ENCODE measurements at places on chromosomes 2 and 18.

- no peak overlapping the region for H3K27ac ChIP-seq
- no peak for DNase-seq
- H3K27me3 ChIP-seq = no peaks in the 10 kb centered on the region
- H3K4me3 ChIP-seq = no peak overlapping the region
- no peaks in the 10 kb centered on the region for H3K36me3 ChIP-seq
These were observed 635.7 kb upstream of the NRXN1 start for GRCh38 chr2:51667679-51668078.

GRCh38 chr18:23578891-23579653 is 7.2 kb downstream of the NPC1 start:
- H3K36me3 ChIP-seq = peaks cover 62% of the 10 kb centered on the region
- H3K27me3 ChIP-seq = no peaks in the 10 kb centered on the region
- DNase-seq = no peak
- H3K4me3 ChIP-seq = no peak overlapping the region
- no peak overlapping the region for H3K27ac ChIP-seq
- H3K4me1 ChIP-seq = peaks cover 66% of the 10 kb centered on the region

DNA sequence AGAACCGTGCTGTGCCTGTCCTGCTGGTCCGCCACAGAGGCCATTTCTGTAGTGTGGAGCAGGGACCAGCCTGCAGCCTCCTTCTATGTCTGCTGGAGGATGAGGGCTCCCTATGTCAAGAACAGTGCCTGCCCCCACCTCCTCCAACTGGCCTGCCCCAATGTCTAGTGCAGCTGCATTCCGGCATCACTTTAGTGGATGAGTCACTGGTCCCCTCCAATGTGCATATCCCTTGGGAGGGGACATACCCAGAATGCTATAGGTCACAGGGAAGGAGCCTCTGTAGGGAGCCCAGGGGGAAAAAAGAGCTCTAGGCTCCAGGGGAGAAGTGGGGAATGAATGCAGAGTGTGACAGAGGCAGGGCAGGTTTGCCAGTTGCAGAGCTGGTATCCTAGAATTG is 219.6 kb downstream of the CELF4 start:
- no peak overlapping the region for H3K27ac ChIP-seq
- H3K4me1 ChIP-seq = no peaks in the 10 kb centered on the region

DNA sequence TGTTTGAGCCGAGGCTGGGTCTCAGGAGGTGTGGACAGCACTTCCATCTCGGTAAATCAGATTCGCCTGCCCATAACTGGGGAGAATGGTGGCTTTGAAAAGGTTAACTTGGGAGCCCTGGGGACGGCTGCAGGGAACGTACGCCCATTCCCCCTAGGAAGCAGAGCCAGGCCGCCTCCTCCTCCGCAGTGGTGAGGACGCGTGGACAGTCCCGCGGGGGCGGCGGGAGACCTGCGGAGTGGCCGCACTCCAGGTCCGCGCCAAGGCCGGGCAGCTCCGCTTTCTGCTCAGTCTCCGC is 845 bp upstream of the MYCN start:
- H3K4me3 ChIP-seq = no peak overlapping the region
- no peak overlapping the region for H3K27ac ChIP-seq
- no peaks in the 10 kb centered on the region for H3K36me3 ChIP-seq
- no peak for DNase-seq
- H3K27me3 ChIP-seq = peaks cover 58% of the 10 kb centered on the region

DNA sequence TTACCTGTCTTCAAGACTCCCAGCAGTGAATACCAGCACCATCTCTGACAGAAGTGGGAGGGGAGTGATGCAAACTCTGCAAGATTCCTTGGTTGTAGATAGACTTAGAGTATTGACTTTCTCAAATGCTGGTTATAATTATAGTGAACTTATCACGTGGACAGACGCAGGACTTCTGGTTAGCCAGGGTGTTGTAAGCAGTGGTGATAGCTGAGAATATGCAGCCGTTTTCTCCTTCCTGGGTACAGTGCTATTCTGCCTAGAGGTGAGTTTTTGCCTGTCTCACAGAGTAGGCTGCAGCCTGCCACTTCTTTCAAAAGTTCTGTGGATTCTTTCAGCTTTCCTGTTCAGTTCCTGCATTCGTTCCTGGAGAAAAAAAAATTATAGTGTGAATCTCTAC is 733 bp upstream of the CXCR2 start:
- no peak overlapping the region for H3K4me3 ChIP-seq
- peaks cover 10% of the 10 kb centered on the region for H3K4me1 ChIP-seq
- no peak for DNase-seq
- H3K36me3 ChIP-seq = peaks cover 2% of the 10 kb centered on the region
- H3K27me3 ChIP-seq = peaks cover 23% of the 10 kb centered on the region

GRCh38 chr18:13470516-13471197 is 252.1 kb downstream of the LDLRAD4 start:
- no peak overlapping the region for H3K27ac ChIP-seq
- no peak overlapping the region for H3K4me3 ChIP-seq
- H3K27me3 ChIP-seq = no peaks in the 10 kb centered on the region
- DNase-seq = no peak
- H3K4me1 ChIP-seq = peaks cover 27% of the 10 kb centered on the region

DNA sequence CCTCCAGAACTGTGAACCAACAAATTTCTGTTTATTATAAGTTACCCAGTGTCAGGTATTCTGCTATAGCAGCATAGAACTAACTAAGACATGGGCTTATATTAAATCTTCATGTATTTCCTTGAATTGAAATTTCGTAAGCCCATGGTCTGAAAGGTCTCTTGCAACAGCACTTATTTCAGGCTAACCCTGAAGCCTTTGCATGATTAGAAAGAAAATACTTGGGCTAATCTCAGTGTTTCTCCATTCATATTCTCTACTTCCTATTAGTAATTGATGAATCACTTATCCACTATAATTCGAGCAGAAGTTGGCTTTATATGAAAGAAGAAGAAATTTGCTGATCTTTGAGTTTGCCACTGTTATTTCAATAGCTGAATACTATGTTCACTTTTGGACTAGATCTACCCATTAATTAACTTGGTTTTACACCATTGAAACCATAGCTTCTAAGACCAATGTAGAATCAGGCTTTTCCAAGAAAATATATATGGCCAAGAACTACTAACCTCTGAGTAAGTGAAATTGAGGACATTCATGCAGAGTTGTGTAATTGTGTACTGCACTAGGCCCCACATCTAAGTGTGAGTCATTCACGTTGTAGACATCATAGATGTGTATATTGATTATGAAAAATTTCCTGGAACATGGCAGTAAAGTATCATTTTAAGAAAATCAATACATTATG is 731.6 kb downstream of the SOCS6 start:
- H3K4me1 ChIP-seq = no peaks in the 10 kb centered on the region
- DNase-seq = no peak
- no peaks in the 10 kb centered on the region for H3K36me3 ChIP-seq
- no peaks in the 10 kb centered on the region for H3K27me3 ChIP-seq
- H3K27ac ChIP-seq = no peak overlapping the region

DNA sequence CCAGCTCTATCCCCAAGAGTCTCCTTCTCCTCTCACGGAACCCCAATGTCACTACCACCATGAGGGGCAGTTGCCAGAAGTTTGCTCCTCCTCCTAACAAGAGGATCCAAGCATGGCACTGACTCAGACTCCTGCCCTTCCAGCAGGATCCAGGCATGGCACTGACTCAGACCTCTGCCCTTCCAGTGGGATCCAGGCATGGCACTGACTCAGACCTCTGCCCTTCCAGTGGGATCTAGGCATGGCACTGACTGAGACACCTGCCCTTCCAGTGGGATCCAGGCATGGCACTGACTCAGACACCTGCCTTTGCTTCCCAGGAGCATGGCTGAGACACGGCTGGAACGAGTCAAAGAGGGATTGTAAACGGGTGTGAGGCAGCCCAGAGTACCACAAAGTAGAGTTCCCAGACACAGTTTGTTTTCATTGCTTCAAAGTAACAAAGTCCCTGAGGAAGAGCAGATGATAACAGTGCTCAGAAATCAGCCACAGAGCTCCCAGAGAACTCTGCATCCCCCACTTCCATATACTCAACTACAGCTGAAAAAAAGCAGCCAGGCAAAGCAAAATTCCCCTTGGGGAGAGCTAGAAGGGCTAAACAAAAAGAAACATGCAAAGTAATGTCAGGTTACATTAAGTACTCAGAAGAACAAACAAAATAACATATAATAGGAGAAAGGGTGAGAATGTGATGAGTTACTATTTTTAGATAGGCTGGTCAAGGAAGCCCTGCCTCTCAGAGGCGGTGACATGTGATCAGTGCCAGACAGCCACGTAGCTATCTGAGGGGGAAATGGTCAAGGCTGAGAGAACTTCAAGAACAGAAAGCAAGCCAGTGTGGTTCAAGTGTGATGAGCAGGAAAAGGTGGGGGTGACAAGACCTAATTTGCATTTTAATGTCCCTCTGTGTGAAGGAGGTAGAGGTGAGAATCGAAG is 3.0 kb downstream of the BUB1 start:
- no peaks in the 10 kb centered on the region for H3K27me3 ChIP-seq
- peak overlapping the region; percentile 80 for H3K27ac ChIP-seq
- DNase-seq = peak; percentile 63
- H3K36me3 ChIP-seq = peaks cover 59% of the 10 kb centered on the region
- peaks cover 48% of the 10 kb centered on the region for H3K4me1 ChIP-seq

DNA sequence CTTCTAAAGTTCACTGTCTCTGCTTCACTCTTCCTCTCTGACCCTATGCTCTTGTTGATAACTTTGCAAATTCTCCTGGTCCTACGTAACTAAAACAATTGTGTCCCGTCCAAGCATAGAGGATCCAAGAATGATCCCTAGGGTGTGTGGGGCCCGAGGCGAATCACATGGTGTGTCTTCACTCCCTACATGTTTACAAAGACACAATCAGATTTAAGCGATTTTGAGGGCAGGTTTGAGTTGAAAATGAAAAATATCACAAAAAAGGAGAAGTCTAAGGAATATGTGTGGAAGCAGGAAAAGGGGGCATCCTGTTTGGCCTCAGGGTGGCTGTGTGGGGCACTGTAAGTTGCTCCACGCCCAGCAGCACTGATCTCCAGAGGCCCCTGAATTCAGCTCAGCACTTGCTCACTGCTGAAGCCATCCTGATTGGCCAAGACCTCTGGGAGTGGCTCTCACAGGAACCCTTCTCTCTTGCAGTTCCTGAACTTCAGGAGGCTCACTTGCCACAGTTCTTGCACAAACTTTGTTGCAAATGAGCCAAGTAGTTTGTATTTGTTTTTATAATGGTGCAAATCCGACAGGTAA is 363.6 kb downstream of the ZNF521 start:
- DNase-seq = no peak
- H3K36me3 ChIP-seq = no peaks in the 10 kb centered on the region
- H3K4me1 ChIP-seq = no peaks in the 10 kb centered on the region
- H3K27ac ChIP-seq = no peak overlapping the region
- H3K4me3 ChIP-seq = no peak overlapping the region
